ENCODE measurements at places on chromosomes 6 and 20. TPM values are rescaled to one million over a fixed set of nuclear protein-coding genes. Genes with fewer than 3 reads are reported as not detected.

Gene LY6G6C
- total RNA-seq = not detected

Gene RIPOR2
- 0.23 TPM for total RNA-seq

Gene MLN
- not detected for total RNA-seq

Gene B3GAT2
- total RNA-seq = not detected

Gene SLC22A1
- total RNA-seq = 0.53 TPM

Gene PCSK2
- not detected for total RNA-seq

Gene CAGE1
- total RNA-seq = 0.08 TPM

Gene ARMH2
- total RNA-seq = not detected

Gene TUBE1
- total RNA-seq = 14.5 TPM

Gene RAB44
- total RNA-seq = not detected

Gene HSPA1A
- total RNA-seq = 47.1 TPM

Gene BMP5
- not detected for total RNA-seq

Gene TFAP2C
- 1.8 TPM for total RNA-seq

Gene BACH2
- 0.35 TPM for total RNA-seq

Gene CLVS2
- not detected for total RNA-seq

Gene USP49
- total RNA-seq = 1.8 TPM

Gene MEI4
- total RNA-seq = not detected

Gene MUCL3
- not detected for total RNA-seq

Gene PRSS35
- 1.9 TPM for total RNA-seq

Gene ULBP3
- 5.0 TPM for total RNA-seq

Gene HMGCLL1
- total RNA-seq = not detected

Gene ANGPT4
- total RNA-seq = not detected

Gene HDAC2
- 34.2 TPM for total RNA-seq

Gene MCM8
- total RNA-seq = 4.3 TPM

Gene ABHD16B
- total RNA-seq = not detected

Gene CCM2L
- 0.23 TPM for total RNA-seq

Gene KIAA1586
- total RNA-seq = 8.4 TPM

Gene THEMIS
- total RNA-seq = not detected

Gene VSTM2L
- 2.9 TPM for total RNA-seq

Gene TGM3
- total RNA-seq = not detected

Gene DNAH8
- not detected for total RNA-seq

Gene B3GALT4
- total RNA-seq = 5.0 TPM

Gene SPINT4
- total RNA-seq = not detected

Gene C20orf204
- 0.23 TPM for total RNA-seq

Gene SLC2A10
- 45.4 TPM for total RNA-seq

Gene ARFGEF3
- total RNA-seq = under 0.01 TPM

Gene C6orf52
- 0.38 TPM for total RNA-seq

Gene PPP1R14C
- total RNA-seq = 3.2 TPM

Gene SLC22A2
- not detected for total RNA-seq

Gene GJA1
- 926 TPM for total RNA-seq
